ENCODE measurements at places on chromosomes 4 and X.
A peak's percentile ranks its signal among the peaks of the same experiment; 100 is the strongest.

GRCh38 chrX:97021680-97022079 is 138.0 kb downstream of the RPA4 start:
- DNase-seq: no peak

GRCh38 chr4:130099105-130099504 is 1003.2 kb downstream of the C4orf33 start:
- no peak for DNase-seq

- DNase-seq: no peak
Measured at GRCh38 chrX:15336023-15336413, 695 bp upstream of the PIGA start.

GRCh38 chr4:138959097-138959815 is 56.3 kb upstream of the NOCT start:
- DNase-seq: no peak

- DNase-seq: no peak
Measured at GRCh38 chr4:94957030-94957429, 199.3 kb downstream of the BMPR1B start.

GRCh38 chrX:112844250-112844649 is 3.6 kb upstream of the AMOT start:
- DNase-seq: no peak

DNA sequence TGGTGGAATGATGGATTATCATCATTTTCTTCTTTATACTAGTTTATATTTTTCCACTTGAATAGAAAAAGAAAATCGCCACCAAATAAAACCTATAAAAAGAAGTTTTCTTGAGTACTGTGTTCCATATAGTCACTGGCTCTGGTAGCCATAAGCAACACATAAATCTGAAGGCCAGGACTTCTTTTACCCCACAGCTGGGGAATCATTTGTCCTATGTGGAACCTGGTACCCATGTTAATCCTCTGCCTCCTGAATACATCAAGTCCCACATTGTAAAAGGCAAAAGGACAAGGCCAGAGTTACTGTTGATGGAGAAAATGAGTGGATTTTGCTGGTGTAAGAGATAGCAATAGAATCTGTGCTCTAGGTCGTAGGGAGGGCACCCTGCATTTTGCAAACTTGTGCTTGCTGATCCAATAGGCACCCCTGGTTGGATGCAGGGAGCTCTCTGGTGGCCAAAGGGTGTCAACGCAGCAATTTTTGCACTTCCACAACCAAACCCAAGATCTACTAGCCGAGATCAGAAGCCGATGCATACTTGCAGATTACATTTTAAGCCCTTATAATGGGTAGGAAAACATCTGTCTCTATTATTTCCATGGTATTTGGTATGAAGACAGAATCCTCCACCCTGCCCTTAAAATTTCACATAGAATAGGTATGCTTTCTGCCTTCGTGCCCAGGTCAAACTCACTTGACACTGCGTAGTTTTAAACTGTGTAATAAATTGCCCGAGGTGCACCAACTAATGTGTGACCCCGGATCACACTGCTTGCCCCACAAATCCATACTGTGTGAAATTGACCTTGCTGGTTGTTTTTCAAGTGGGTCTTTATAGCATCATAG is 146.2 kb upstream of the SCML1 start:
- DNase-seq: peak; percentile 5

DNA sequence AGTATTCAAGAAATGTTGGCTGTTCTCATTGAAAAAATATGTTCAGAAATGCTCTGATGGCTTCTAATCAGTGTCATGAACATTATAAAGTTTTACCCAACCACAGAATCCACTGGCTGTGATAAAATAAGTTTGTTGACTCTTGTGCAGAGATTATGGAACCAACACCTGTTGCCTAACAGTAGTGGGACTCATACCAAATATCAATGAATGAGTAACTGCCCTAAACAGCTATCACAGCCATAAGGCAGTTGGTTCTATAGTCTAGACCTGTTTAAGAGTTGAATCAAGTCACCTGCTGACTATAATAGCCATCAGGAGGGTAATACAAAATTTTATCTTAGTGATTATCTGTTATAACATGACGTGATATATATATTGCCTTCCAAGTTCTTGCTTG is 168.3 kb downstream of the ATOH1 start:
- DNase-seq: no peak

DNA sequence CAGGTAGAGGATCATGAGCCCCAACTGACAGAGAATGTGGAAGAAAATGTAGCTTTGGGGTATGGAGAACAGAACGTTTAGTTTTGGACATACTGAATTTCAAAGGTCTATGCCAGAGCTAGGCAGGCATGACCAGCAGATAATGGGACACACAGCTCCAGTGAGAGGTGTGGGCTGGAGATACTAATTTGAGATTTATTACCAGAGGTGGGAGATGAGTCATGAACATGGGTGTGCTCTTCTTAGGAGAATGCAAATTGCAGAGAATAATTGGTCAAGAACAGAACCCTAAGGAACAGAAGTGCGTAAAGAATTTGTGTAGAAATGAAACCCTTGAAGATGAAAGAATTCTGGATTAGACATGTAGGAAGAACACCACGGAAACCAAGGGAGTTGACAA is 125.2 kb downstream of the PACRGL start:
- no peak for DNase-seq

DNA sequence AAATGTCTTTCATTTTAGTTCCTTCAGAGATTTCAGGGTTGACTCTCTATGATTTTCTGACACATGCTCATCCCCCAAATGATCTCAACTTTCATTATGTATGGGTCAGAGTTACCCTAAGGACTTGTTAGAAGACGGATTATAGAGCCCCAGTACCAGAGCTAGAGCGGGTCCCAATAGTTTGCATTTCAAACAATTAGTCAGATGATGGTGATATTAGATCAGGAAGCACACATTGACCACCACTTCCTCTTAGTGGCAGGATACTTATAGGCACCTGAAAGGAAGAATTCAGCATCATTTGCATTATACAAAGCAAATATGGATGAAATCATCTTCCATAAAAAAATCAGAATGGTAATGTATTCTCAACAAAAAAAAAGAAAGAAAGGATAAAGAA is 106.1 kb downstream of the GALNTL6 start:
- DNase-seq: no peak

GRCh38 chrX:23374291-23374690 is 39.6 kb downstream of the PTCHD1 start:
- no peak for DNase-seq

DNA sequence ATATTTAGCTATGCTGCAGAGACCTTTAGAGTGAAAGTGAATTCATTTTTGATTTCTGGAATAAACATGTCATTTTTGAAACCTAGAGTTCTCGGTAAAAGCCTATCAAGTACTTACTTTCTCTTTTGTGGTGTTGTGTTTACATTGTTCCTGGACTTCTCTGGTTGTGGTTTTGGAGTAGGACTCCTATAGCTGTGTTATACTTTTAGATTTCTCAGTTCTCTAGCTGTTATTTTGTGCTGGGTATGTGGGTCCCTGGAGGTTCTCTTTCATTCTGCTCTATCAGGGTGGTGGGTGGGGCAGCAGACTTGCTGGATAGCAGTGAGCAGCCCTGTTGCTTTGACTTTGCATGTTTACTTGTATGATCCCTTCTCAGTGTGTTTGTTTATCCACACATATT is 25.6 kb upstream of the MSMO1 start:
- DNase-seq: no peak

GRCh38 chr4:26268246-26268645 is 52.6 kb upstream of the RBPJ start:
- no peak for DNase-seq

- DNase-seq: no peak
Measured at GRCh38 chr4:74777531-74777930, 16.8 kb downstream of the BTC start.

- DNase-seq: no peak
Measured at GRCh38 chrX:2933125-2933900, 4.2 kb upstream of the ARSD start.

DNA sequence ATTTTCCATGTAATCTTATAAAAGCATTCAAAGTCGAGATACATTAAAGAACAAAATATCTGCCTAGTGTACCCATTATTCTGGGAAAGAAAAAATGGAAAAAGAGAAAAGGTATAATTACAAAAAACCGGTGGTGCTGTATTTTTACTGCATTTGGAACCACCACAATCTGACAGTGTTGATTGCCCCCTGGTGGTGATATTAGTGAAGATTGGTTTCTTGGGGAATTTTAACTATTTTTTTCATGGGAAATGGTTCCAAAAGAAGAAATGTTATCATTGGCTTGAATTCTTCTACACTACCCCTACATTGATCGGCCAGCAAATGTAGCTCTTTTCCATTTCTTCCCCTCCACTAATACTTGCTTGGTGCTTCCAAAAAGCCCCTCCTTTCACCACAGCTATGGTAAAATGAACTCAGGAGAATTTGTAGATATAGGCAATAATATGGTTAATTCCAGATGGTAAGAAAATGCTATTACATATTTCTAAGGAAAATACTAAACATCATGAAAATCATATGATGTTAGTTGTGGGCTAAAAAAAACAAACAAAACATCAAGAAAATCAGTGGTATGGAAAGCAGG is 50.0 kb downstream of the COX18 start:
- peak; percentile 8 for DNase-seq

DNA sequence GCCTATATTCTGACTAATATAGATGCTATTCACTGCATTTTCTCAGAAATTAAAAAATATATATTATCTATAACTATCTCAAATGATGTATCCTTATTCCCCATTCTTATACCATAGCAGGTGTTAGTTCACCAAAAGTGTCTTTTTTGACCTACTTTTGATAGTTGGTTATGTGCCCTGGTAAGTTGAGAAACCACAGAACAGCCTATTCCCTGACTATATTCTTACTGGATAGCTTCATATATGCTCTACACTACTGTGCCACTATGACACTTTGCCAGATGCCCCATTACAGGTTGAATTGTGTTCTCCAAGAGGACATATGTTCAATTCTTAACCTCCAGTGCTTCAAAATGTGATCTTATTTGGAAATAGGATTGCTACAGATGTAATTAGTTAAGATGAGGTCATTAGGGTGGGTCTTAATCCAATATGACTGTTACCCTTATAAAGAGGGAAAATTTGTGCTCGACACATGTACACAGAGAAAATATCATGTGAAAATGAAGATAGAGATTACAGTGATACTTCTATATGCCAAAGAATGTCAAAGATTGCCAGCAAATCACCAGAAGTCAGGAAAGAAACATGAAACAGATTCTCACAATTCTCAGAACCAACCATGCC is 76.1 kb downstream of the LRBA start:
- DNase-seq: no peak

- DNase-seq: no peak
Measured at GRCh38 chr4:179040259-179040658, 1598.0 kb upstream of the AGA start.

- DNase-seq: no peak
Measured at GRCh38 chr4:22537864-22538263, 22.0 kb upstream of the ADGRA3 start.

GRCh38 chrX:132740316-132741123 is 217.9 kb downstream of the HS6ST2 start:
- DNase-seq: no peak

All from NCI-H1048 (cell line).